ENCODE measurements at places on chromosomes 12 and 14. TPM values are rescaled to one million over a fixed set of nuclear protein-coding genes. Genes with fewer than 3 reads are reported as not detected.

DNA sequence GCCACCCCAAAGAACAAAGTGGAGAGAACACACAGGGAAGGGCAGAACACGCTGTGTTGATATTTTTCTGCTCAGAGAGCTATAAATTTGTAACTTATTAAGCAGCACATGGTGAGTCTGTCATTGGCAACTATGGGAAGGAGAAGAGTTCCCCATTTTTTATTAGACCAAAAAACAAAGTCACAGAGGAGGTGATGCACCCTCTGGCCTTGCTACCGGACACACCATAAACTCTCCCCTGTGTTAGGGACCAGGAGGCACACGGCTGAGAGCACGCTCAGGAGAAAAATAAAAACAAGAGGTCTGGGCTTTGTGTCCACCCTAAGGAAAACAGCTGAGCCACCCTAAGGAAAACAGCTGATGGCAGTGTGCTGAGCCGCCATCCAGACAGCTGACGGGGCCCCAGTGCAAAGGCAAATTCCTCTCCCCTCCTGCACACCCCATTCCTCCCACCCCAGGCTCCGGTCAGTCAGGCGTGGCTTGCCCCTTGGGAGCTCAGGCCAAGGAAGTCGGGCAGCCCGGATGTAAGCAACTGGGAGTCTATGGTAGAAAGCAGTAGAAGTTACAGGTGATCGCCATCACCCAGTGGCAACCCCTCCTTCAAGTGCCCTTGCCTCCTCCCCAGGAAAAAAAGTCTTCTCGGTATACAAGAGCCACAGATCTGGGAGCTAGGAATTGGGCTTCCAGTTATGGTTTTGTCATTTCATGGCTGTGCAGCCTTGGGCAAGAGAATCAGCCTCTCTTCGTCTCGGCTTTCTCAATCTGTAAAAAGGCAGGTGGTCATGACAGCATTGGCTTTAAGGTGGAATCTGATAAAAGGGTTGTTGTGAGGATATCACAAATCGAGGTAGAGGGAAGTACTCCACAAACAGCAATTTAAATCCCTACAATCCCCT is 2.4 kb downstream of the PXN start:
- peaks cover 64% of the 10 kb centered on the region for H3K36me3 ChIP-seq
- no peak for DNase-seq

Gene CLEC1A
- total RNA-seq, result not detected

- H3K4me3 ChIP-seq, result no peak overlapping the region
- no peak overlapping the region for H3K27ac ChIP-seq
- no peak for DNase-seq
- no peaks in the 10 kb centered on the region for H3K4me1 ChIP-seq
- H3K27me3 ChIP-seq, result peaks cover 11% of the 10 kb centered on the region
Measured at GRCh38 chr12:30829876-30830275, 75.1 kb upstream of the CAPRIN2 start.

GRCh38 chr12:7376196-7376595 is 67.8 kb downstream of the CD163L1 start:
- no peaks in the 10 kb centered on the region for H3K4me1 ChIP-seq
- H3K4me3 ChIP-seq, result no peak overlapping the region
- peaks cover 6% of the 10 kb centered on the region for H3K27me3 ChIP-seq
- H3K36me3 ChIP-seq, result no peaks in the 10 kb centered on the region

DNA sequence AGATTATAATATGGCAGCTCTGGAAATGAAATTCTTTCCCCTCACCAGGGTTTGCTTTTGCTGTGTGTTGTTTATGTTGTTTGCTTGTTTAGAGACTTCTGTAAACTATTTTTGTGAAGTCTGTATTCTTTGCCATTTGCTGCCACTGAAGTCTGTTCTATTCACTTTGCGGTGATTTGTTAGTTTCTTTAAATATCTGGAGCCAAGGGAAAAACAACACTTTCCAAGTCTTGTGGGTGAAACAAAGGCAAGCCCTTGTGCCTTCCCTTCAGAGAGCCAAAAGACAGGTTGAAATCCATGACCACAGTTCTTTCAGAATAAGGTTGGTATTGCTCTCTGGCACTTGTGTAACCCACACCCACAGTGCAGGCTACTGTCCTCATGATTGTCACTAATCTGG is 59.5 kb upstream of the RNU6-7 start:
- no peaks in the 10 kb centered on the region for H3K27me3 ChIP-seq
- no peak overlapping the region for H3K27ac ChIP-seq
- H3K4me3 ChIP-seq, result no peak overlapping the region
- H3K36me3 ChIP-seq, result peaks cover 23% of the 10 kb centered on the region

Gene RD3L
- total RNA-seq, result not detected
